ENCODE measurements at places on chromosomes 4 and X.

DNA sequence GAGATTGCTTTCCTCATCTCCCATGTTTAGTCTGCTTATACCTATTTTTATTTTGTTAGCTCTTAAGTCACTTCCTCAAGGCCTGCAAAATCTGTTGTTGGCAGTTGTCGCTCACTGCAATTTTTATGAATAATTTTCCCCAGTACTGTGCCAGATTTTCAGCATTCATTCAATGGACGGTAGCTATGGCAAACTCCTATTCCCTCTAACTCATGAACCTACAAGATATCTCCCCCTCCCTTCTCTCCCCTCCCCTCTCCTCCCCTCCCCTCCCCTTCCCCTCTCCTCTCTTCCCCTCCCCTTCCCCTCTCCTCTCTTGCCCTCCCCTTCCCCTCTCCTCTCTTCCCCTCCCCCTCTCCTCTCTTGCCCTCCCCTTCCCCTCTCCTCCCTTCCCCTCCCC, 160.4 kb downstream of the FRAS1 start:
- DNase-seq: no peak

DNA sequence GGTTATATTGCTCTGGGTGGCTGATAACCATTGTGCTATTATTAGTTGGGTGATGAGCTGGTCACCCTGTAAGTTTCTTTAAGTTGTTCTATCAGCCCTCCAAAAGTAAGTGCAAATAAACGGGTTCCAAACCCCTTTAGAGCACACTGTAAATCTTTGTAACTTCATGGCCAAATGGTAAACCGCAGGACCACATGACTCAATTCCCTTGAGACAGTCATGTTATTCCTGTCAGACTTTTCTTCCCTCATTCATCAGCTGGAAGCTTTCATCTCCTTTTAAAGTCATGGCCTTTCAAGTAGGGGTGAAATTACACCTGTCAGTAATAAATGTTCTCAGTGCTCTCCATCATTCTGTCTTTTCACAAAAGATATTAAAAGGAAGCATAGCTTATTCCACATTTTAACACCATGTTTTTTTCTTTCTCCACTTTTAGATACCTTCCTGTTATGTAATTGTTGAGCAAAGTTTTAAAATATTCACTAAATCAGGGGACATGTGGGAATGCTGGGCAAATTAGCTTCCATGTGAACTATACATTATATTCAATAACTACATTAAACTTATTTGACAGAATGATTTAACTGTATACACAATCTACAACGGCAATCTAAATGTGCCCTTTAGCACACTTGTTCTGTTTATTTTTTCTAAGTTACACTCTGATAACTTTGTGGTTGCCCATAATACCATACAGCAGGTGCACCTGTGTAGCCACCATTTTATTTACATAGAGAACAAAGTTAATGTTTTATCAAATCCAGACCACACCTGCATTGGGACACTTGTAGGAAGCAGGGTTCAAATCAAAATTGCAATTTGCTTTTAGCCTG, 275.5 kb downstream of the CFAP299 start:
- no peak for DNase-seq

GRCh38 chrX:15750611-15751154, 12.6 kb downstream of the CA5B start:
- DNase-seq: no peak

- no peak for DNase-seq
Observed at GRCh38 chr4:3243136-3243780, 5.7 kb upstream of the MSANTD1 start.

All from activated CD8-positive, alpha-beta memory T cell treated with anti-CD3 and anti-CD28 coated beads, Interleukin-2, amount 50 U/mL, for 4 hours (primary cell).